ENCODE measurements at places on chromosomes 1 and 21.
A peak's percentile ranks its signal among the peaks of the same experiment; 100 is the strongest.

DNA sequence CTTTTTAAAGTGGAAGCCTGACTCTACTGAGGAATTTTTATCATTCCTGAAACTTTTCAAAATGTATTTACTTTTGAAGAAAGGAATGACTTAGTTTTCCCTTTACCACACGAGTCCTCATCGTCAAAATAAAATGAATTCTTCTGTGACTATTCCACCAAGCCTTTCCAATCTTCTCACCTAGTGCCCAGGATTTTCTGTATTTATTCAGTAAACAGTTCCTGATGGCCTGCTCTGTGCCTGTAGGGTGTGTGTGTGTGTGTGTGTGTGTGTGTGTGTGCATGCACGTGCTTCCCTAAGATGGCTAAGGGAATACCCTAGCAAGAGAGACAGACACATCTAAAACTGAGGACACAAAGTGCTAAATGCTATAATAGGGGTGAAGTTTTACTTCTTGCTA, 395.0 kb upstream of the USP24 start:
- DNase-seq = no peak

- DNase-seq = no peak
Observed at GRCh38 chr1:1111516-1112236, 4.2 kb downstream of the C1orf159 start.

GRCh38 chr1:96488777-96489176, 232.8 kb upstream of the PTBP2 start:
- DNase-seq = no peak

DNA sequence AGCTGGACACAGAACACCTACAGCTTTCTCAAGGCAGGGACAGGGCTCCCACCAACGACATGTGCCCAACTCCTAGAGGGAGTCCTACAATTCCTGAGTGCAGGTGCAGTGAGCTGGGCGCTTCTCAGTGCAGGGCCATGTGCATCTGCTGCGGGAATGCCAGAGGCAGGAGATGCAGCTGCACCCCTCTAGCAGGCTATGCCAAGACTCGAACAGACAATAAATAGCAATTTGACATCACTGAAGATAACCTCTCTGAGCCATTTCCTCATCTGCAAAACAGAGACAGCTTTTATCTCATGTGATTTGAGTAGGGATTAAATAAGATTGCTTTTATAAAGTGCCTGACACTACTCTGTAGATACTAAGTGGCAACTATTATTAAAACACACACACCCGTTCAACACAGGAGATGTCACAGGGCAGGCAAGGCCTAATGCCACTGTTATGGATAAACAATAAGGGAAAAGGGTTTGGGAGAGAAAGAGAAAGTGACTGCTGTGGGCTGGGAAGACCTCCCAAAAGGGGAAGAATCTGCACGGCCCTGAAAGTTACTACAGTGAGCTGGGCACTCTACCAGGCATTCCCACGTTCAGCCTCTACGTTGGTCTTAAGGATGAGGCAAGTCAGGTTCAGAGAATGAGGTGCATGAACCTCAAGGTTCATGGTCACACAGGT, 5.7 kb downstream of the SLC9A1 start:
- DNase-seq = no peak

DNA sequence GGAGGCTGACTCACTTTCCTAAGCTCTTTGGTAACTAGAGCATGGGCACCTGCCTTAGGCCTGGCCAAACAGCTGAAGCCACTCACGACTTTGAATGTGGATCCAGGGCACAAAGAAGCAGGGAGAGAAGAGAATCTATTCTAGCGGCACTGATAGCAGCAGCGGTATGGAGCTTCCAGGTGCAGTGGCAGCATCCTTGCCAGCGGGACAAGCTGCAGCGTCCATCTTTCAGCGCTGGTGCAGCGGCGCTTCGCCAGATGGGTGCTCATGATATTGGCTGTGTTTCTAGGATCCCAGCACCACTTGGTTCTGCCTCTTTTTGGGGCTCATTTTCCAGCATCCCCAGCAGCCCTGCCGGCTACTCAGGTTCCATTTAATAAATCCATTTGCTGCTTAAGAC, 184.2 kb downstream of the SLC44A5 start:
- no peak for DNase-seq

GRCh38 chr1:234322979-234323378, 50.3 kb upstream of the COA6 start:
- peak; percentile 20 for DNase-seq

Data from stimulated activated CD4-positive, alpha-beta T cell treated with anti-CD3 and anti-CD28 coated beads, Interleukin-15, amount 100 ng/mL, for 1 hour (primary cell).